GM23248 (cell line): ENCODE measurements at places on chromosomes 2 and 18. TPM values are rescaled to one million over a fixed set of nuclear protein-coding genes. Genes with fewer than 3 reads are reported as not detected.

DNA sequence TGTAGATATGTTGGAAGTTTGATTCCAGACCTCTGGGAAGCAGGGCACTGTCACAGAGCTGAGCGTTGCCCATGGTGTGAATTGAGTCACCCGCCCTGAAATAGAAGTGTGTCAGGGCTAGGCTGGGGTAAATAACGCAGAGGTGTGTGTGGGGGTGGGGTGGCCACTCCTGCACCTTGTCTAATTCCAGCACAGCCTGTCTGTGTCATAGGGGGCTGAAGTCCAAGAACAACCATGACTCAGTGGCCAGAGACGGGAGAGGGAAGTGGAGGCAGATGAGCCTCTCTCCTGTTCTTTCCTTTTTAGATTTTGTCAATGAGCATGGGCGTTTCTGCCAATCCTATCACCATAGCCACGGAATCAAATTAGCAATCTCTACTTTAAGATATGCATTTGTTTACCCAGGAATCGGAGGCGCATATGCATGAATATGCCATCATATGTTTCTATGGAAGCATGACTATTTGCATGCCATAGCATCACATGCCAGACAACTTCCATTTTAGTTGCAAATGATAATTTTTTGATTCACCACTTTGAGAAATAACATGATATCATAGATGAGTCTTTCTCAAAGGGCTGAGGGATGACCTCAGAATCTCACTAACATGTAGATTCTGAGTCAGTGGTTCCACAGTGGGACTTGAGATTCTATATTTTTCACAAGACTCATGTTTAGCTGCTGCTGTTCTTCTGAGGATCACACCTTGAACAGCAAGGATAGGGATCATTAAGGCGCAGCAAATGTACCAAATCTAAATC is 852.9 kb downstream of the DCDC2C start:
- DNase-seq, result no peak

DNA sequence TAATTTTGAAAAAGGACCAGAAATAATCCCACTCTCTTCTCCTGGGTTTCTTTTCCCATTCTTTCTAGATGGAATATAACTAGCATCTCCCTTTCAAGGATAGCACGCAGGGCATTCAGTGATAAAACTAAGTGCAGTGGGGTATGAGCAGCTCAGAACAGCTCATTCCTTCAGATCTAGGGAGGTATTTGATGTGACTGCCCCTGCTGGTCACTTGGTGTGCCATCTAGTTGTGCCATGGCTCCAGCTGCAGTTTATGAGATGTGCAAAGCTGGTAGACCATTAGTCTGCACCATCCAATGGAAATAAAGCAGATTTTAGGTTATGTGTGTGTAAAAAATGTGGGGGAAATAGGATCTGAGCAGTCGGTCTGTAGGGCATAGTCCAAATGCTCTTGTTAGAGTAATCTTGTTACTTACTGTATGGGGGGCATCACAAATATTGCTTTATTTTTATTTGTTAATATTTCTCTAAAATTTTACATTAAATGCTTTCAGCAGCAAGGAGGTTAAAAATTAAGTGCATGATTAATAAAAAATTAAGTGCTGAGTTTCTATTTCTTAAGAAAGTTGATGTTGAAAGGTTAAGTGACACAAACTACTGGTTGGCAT is 38.9 kb downstream of the CTAGE1 start:
- DNase-seq, result peak; percentile 70

- DNase-seq, result peak; percentile 62
These were observed 40.9 kb upstream of the NEB start for GRCh38 chr2:151775057-151775740.

GRCh38 chr2:226411727-226412360 is 387.8 kb downstream of the IRS1 start:
- peak; percentile 42 for DNase-seq

DNA sequence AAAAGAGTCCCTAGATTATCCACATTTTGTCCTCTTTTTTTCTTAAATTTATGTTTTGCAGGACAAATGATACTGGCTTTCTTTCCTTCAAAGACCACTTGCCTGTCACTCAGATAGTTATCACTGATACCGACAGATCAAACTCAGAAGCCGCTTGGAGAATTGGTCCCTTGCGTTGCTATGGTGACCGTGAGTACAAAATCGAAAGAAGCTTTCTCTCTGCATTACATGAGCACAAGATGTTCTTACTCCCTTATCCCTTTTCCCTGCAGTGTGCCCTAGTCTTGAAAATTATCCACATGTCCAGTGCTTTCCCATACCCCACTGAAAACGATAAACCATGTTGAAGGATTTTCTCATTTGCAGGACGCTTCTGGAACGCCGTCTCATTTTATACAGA is 738.5 kb downstream of the CNTNAP5 start:
- no peak for DNase-seq

DNA sequence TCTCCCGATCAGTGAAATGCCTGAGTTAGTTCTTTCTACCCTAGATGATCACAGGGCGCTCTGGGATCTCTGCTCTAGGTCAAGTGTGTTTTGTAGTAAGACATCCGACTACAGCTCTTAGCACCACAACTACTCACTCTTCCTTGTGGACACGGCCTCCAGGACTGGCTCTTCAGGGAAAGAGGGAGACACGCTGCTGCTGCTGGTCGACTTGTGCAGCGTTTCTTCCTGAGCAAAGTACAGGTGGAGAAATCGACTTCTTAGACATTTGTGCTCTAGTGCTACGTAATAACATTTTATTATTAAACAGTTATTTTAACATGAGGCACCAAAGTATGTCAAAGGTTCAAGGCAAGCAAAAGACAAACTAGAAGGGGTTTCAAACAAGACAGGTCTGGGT is 57.0 kb downstream of the PRELID3A start:
- no peak for DNase-seq

GRCh38 chr2:99821039-99821438 is 321.4 kb downstream of the AFF3 start:
- DNase-seq, result no peak

DNA sequence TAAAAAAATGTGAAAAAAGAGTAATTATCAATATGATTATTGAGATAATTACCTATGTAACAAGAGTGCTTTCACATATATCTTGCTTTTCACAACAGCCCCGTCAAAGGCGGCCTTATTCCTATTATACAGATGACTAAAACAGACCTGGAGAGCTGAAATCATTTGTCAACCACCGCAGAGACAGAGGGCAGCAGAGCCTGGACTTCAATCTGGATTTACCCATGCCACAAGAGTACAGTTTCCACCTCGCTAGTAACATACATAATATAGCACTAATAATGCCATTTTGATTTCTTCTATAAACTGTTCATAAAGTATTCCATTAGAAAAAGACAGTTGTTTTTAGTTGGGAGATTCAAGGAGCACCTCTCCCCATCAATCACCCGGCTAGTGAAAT is 121.8 kb downstream of the EPB41L3 start:
- no peak for DNase-seq

DNA sequence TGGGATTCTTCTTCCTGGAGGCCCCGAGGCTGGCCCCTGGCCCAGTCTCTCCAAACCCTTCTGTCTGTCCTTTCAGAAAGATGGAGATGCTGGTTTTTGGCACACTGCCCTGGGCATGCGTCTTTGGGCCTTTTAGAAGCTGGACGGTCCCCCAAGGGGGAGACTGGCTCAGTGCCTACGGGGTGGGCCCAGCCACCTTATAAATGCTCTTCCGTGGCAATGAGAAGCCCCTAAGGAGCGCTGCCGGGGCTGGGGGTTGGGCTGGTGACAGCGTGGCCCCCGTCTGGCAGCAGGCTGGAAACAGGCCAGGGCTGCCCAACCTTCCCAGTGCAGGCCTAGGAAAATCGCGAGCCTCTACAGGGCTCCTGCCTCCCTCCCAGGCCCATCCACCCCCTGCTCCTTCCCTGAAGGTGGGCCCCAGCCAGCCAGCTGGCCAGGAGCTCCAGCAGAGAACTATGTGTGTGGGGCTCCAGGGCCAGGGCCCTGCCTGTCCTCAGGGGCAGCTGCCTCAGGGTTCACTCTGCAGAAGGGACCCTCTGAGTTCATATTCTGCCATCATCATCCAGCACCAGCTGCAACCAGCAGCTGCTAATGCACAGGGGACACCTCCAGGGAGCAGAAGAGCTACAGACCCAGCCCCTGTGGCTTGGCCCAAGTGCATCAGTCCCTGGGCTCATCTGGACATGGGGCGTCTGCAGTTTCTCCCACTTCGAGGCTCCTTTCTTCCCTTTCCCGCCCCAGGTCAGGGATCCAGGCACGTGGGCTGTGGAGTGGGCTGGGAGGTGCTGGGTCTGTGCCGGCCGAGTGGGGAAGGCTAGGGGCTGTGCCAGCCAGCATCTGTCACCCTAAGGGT is 107.6 kb upstream of the OTOS start:
- DNase-seq, result no peak

DNA sequence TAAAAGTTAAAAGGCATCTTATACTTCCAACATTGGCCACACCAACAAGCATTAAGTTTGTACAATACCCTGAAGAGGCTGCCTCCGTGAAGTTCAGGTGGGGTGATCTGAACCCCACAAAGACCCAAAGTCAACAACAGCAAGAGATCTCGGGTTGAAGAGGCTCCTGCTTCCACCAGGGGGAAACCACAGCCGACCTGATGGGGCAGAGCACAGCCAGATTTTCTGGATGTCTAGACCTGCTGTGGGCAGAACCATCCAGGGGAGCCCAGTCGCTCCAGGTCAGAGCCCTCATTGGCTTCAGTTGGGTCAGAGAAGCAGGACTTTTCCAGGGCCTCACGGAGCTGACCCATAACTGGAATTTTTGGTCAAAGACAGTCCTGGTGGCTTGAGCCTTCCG is 66.5 kb upstream of the ACKR3 start:
- peak; percentile 17 for DNase-seq

- DNase-seq, result no peak
These were observed 8.9 kb upstream of the DGUOK start for GRCh38 chr2:73917696-73918207.

TUBA4B gene
- not detected in 2 replicates for total RNA-seq

KATNAL2 gene
- 3.9 and 9.6 TPM in 2 replicates for total RNA-seq

CXCR4 gene
- not detected in 2 replicates for total RNA-seq

PPM1G gene
- total RNA-seq, result 75.1 and 81.5 TPM in 2 replicates
